ENCODE measurements at places on chromosomes 1 and 21. TPM values are rescaled to one million over a fixed set of nuclear protein-coding genes. Genes with fewer than 3 reads are reported as not detected.

GRCh38 chr1:205670611-205671430 lies 9.5 kb downstream of the SLC45A3 start:
- H3K4me1 ChIP-seq = peaks cover 2% of the 10 kb centered on the region
- no peaks in the 10 kb centered on the region for H3K36me3 ChIP-seq
- no peak overlapping the region for H3K4me3 ChIP-seq
- H3K27me3 ChIP-seq = no peaks in the 10 kb centered on the region

DNA sequence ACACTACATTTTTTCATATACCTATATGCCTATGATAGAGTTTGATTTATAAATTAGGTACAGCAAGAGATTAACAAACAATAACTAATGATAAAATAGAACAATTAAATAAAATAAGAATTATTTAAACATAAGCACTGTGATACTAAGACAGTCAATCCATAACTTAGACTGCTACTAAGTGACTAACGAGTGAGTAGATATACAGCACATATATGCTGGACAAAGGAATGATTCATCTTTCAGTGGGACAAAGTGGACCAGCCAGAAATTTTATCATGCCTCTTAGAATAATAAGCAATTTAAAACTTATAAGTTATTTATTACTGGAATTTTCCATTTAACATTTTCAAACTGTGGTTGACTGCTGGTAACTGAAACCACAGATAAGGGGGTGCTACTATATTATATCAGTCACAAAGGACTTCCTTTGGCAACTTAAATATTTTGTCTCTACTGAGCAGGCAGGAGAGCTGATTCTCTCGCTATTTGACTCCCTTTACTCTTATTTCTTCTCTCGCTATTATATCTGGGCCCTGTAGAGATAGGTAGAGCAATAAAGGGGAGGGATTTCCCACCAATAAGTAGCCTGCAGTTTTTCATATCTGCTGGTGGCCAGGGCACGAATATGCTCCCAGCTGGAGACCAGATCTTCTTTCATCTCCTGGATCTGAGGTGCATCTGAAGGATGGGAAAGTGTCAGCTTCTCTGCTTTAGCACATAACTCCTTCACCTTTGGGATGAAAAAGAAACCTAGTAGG lies 10.8 kb downstream of the SPTA1 start:
- H3K4me3 ChIP-seq = no peak overlapping the region
- H3K27me3 ChIP-seq = no peaks in the 10 kb centered on the region
- no peak overlapping the region for H3K27ac ChIP-seq

HPDL gene
- not detected for total RNA-seq

GRCh38 chr1:207873055-207873890 lies 37.7 kb downstream of the CD34 start:
- no peak overlapping the region for H3K27ac ChIP-seq
- H3K27me3 ChIP-seq = no peaks in the 10 kb centered on the region
- DNase-seq = no peak

TRIM17 gene
- 1.7 TPM for total RNA-seq

PTPRC gene
- 6.0 TPM for total RNA-seq

MYOC gene
- 1.0 TPM for total RNA-seq

TRIM67 gene
- 0.92 TPM for total RNA-seq

- H3K4me3 ChIP-seq = no peak overlapping the region
- no peak overlapping the region for H3K27ac ChIP-seq
- H3K4me1 ChIP-seq = peaks cover 8% of the 10 kb centered on the region
- no peaks in the 10 kb centered on the region for H3K27me3 ChIP-seq
- H3K36me3 ChIP-seq = no peaks in the 10 kb centered on the region
Observed at GRCh38 chr1:227925582-227926198, 22.0 kb downstream of the WNT9A start.

DNA sequence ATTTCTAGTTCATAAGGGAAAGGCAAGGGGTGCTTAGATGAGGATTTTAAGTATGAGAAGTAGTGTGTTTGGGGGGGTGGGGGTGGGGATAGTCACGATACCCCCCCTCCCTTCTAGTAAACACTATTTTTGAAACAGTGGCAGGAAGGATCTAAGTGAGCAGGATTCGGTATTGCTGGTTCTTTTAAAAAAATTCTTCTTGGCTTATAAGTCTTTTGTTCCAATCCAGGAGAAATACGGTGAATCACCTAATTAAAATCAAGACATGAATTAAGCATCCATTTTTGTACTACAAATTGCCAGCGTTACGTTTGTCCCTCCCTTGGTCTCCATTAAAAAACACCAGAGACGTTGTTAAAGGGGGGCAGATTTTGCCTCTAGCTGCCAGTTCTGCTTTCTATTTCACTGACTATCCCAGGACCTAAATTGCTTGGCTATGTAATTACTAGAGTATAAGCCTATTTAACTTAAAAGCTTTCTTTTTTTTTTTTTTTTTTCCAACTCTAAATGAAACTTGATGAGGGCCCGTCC lies 911 bp downstream of the LMO4 start:
- DNase-seq = no peak
- peak overlapping the region; percentile 99 for H3K27ac ChIP-seq
- peak overlapping the region; percentile 74 for H3K4me3 ChIP-seq
- H3K27me3 ChIP-seq = no peaks in the 10 kb centered on the region
- peaks cover 8% of the 10 kb centered on the region for H3K4me1 ChIP-seq

NHLH1 gene
- total RNA-seq = 0.20 TPM

GIPC2 gene
- 3.7 TPM for total RNA-seq

GJA9 gene
- not detected for total RNA-seq

COL18A1 gene
- 295 TPM for total RNA-seq

- no peak for DNase-seq
- H3K27me3 ChIP-seq = no peaks in the 10 kb centered on the region
Observed at GRCh38 chr1:191582169-191582568, 576.1 kb upstream of the RGS18 start.

- DNase-seq = no peak
- no peak overlapping the region for H3K4me3 ChIP-seq
- H3K4me1 ChIP-seq = no peaks in the 10 kb centered on the region
- H3K36me3 ChIP-seq = no peaks in the 10 kb centered on the region
Observed at GRCh38 chr1:50157306-50157941, 48.7 kb downstream of the ELAVL4 start.

CTSE gene
- 0.60 TPM for total RNA-seq

DNA sequence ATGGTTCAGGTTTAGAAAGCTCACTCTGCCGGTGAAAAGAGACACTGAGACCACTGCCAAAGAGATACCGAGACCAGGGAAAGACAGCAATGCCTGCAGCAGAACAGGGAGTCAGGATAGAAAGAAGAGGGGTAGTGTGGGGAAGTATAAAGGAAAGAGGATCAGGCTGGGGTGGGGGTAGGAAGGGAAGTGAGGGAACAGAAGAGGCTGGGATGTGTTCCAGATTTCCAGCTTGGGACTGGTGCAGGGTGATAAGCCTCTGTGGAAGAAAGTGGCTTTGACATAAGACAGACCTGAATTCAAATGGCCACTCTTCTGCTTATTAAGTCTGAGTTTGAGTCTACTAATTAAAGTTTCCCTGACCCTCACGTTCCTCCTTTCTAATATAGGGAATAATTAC lies 105.9 kb downstream of the PIK3R3 start:
- DNase-seq = no peak
- no peaks in the 10 kb centered on the region for H3K4me1 ChIP-seq
- no peaks in the 10 kb centered on the region for H3K36me3 ChIP-seq

STPG1 gene
- total RNA-seq = 7.3 TPM

GRCh38 chr1:59393211-59394180 lies 96.6 kb downstream of the FGGY start:
- DNase-seq = peak; percentile 92
- no peaks in the 10 kb centered on the region for H3K27me3 ChIP-seq
- peaks cover 14% of the 10 kb centered on the region for H3K4me1 ChIP-seq
- no peaks in the 10 kb centered on the region for H3K36me3 ChIP-seq

SPTA1 gene
- total RNA-seq = 0.12 TPM

PTAFR gene
- total RNA-seq = 1.3 TPM

SYNJ1 gene
- 14.4 TPM for total RNA-seq

FCRL6 gene
- total RNA-seq = 0.25 TPM

GRCh38 chr1:113913887-113914664 lies 8.9 kb downstream of the DCLRE1B start:
- H3K4me1 ChIP-seq = peaks cover 4% of the 10 kb centered on the region
- no peaks in the 10 kb centered on the region for H3K36me3 ChIP-seq
- H3K4me3 ChIP-seq = no peak overlapping the region
- no peak for DNase-seq
- no peaks in the 10 kb centered on the region for H3K27me3 ChIP-seq

- H3K27me3 ChIP-seq = no peaks in the 10 kb centered on the region
- H3K4me3 ChIP-seq = no peak overlapping the region
- no peak for DNase-seq
- peaks cover 4% of the 10 kb centered on the region for H3K4me1 ChIP-seq
- H3K27ac ChIP-seq = no peak overlapping the region
- no peaks in the 10 kb centered on the region for H3K36me3 ChIP-seq
Observed at GRCh38 chr1:10901091-10901890, 104.8 kb upstream of the CASZ1 start.

DNA sequence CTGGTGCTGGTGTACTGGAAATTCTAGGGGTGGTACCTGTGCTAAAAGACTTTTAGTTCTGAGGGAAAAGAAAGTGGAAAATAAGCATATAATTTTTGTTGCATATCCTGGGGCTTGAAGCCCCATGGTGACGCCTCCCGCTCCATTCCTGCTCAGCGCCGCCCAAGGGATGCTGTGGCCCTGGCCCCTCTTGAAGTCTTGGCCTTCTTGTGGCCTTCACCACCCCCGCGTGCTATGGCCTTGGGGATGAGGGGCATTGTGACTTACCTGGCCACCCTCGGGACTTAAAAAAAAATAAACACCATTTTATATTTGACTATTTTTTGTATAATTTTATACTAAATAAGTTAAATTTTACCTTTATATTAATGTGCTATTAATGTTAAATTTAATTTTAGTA lies 15.3 kb downstream of the IFI16 start:
- DNase-seq = no peak
- H3K4me1 ChIP-seq = peaks cover 3% of the 10 kb centered on the region
- no peak overlapping the region for H3K27ac ChIP-seq

DNA sequence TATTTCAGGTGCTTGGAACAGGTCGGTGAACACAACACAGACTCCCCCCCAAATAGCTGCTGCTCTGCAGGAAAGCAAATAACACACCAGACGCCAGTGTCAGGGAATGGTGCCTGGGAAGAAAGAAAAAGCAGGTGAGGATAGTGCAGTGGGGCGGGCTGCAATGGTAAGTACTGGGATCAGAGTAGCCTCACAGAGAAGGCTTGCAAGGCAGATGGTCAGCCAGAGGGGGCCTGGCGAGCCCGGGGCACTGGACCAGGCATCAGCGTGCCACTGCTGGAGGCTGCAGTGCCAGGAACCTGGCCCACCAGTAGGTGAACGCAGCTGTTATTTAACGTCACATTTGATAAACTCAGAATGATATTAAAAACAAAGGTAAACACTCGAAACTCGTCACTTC lies 60.0 kb downstream of the POFUT2 start:
- H3K36me3 ChIP-seq = no peaks in the 10 kb centered on the region
- H3K4me1 ChIP-seq = no peaks in the 10 kb centered on the region
- no peak overlapping the region for H3K27ac ChIP-seq
- H3K4me3 ChIP-seq = no peak overlapping the region
- no peak for DNase-seq

PLD5 gene
- 1.1 TPM for total RNA-seq

DNA sequence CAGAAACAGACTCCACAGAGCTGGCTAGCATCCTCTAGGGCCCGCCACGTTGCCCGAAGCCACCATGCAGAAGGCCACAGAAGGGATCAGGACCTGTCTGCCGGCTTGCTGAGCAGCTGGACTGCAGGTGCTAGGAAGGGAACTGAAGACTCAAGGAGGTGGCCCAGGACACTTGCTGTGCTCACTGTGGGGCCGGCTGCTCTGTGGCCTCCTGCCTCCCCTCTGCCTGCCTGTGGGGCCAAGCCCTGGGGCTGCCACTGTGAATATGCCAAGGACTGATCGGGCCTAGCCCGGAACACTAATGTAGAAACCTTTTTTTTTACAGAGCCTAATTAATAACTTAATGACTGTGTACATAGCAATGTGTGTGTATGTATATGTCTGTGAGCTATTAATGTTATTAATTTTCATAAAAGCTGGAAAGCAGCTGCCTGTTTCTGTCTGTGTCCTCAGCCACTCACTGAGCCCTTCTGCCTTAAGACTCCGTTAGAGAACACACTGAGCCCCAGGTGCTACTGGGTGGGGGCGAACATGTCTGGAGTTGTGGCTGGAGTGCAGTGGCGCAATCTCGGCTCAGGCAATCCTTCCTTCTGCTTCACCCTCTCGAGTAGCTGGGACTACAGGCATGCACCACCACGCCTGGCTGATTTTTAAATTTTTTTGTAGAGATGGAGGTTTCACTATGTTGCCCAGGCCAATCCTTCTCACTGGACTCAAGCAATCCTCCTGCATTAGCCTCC lies 14.8 kb downstream of the MFSD2A start:
- H3K4me3 ChIP-seq = no peak overlapping the region
- no peaks in the 10 kb centered on the region for H3K27me3 ChIP-seq
- H3K27ac ChIP-seq = no peak overlapping the region
- no peaks in the 10 kb centered on the region for H3K4me1 ChIP-seq
- no peak for DNase-seq
- no peaks in the 10 kb centered on the region for H3K36me3 ChIP-seq

DNA sequence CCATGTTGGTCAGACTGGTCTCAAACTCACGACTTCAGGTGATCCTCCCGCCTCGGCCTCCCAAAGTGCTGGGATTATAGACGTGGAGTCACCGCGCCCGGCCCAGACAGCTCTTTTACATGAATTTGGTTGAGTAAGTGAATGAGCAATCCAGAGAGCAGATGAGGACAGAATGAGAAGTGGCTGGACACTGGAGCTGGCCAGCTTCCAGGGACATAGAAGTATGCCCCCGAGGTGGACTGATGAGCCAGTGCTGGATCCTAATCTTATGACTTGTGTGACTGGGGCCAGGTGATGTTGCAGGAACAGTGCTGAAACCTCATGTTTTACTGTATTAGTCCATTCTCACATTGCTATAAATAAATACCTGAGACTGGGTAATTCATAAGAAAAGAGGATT lies 35.9 kb upstream of the KANK4 start:
- H3K4me1 ChIP-seq = no peaks in the 10 kb centered on the region
- no peaks in the 10 kb centered on the region for H3K36me3 ChIP-seq
- no peaks in the 10 kb centered on the region for H3K27me3 ChIP-seq
- no peak for DNase-seq
- H3K4me3 ChIP-seq = no peak overlapping the region

- H3K27ac ChIP-seq = no peak overlapping the region
- no peak overlapping the region for H3K4me3 ChIP-seq
- H3K4me1 ChIP-seq = peaks cover 4% of the 10 kb centered on the region
- DNase-seq = no peak
- no peaks in the 10 kb centered on the region for H3K27me3 ChIP-seq
Observed at GRCh38 chr1:224203243-224204016, 20.4 kb downstream of the DEGS1 start.

GRCh38 chr1:65724151-65724550 lies 68.5 kb upstream of the PDE4B start:
- no peaks in the 10 kb centered on the region for H3K36me3 ChIP-seq
- H3K27ac ChIP-seq = no peak overlapping the region
- no peaks in the 10 kb centered on the region for H3K4me1 ChIP-seq
- no peaks in the 10 kb centered on the region for H3K27me3 ChIP-seq

OR2W3 gene
- total RNA-seq = not detected
